ENCODE measurements at places on chromosomes 1 and 21. TPM values are rescaled to one million over a fixed set of nuclear protein-coding genes. Genes with fewer than 3 reads are reported as not detected.

The KLHL17 gene
- polyA plus RNA-seq: 21.8 TPM

The RPAP2 gene
- 3.3 TPM for polyA plus RNA-seq

The STMN1 gene
- polyA plus RNA-seq: 137 TPM

The MYOM3 gene
- polyA plus RNA-seq: 0.37 TPM

The BTBD8 gene
- 0.51 TPM for polyA plus RNA-seq

The FALEC gene
- 2.1 TPM for polyA plus RNA-seq

The PHTF1 gene
- polyA plus RNA-seq: 1.6 TPM

The RGS4 gene
- 0.33 TPM for polyA plus RNA-seq

Measured in esophagus (tissue), 2 donors.